ENCODE measurements at places on chromosomes 12 and 14.

DNA sequence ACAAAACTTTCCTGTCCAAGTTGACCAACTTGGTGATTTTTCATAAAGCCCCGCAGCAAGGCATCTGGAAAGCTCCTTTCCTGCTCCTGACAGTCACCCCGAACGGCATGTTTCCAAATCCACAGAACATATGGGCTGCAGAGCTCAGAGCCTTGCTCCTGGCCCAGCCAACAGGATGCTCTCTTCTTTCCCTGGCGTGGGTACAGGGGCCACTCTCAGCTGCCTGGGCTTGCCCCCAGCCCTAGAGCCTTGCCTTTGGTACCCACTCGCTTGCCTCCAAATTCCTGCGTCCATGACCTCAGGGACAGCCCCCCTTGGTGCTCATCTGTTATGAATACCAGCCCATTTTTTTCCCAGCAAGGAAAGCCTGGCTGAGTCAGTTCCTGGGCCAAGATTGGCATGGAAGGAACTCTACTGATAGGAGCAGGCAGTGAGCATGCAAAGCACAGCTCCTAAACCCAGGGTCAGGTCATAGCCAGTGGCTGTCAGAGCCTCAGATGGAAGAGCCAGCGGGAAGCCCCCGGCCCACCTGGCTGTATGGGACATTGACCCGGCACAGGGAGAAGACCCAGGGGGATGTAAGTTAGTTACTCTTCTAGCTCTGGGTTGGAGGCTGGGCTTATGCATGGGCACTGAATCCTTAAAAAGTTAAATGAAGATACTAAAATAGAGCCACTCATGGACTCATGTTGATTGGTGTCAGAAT lies 105.3 kb upstream of the RTL1 start:
- DNase-seq: no peak

- DNase-seq: no peak
These were observed 7.6 kb upstream of the CCDC184 start for GRCh38 chr12:48175613-48176416.

DNA sequence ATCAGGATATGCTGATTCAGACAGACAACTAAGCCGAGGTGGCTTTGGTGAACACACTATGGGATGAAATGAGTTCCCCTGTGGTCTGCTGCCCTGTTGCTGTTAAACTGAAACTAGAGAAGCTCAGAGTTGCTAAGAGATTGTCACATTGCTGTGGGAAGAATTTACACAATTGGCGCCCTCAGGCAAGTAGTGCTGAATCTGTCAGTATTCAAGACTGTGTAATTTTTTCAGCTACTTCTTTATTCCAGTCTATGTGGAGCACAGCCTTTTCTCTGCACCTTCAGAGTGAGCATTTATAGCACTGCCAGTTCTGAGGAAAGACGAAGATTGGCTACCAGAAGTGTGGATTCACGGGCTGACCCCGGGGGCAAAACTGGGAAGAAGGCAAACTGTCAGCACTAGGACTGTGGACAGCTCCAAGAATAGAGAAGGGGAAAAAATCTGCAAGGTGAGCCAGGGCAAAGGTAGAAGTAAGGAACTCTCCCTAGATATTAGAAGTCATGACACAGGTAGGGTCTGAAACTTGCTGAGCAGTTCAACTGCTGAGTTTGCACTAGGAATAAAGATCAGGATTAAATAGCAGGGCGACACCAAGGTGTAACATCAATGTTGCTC lies 218.8 kb upstream of the TMPO start:
- DNase-seq: no peak

GRCh38 chr14:89620436-89620835 lies 203.4 kb upstream of the FOXN3 start:
- no peak for DNase-seq

DNA sequence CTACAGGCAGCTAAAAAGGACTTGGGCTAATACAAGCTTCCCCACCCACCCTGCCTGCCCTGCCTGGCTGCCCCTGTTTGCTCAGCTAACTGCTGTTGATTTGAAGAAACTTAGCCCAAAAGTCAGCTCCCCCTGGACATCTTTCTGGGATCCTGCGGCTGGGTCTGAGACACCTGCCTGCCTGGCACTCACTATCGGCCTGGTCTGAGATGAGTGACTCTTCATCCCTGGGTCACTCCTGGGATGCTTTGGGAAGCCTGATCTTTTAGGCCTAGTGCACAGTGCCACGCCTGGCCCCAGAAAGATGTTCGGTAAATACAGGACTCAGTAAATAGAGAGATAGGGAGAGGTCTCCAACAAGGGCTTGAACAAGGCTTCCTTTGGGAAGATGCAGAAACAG lies 211.3 kb upstream of the DIO3 start:
- DNase-seq: no peak

- DNase-seq: peak; percentile 90
These were observed 117.4 kb downstream of the TGFB3 start for GRCh38 chr14:75864352-75864751.

- no peak for DNase-seq
These were observed 535 bp downstream of the BIN2 start for GRCh38 chr12:51323317-51323960.

GRCh38 chr12:62908674-62909073 lies 26.3 kb downstream of the PPM1H start:
- DNase-seq: no peak

DNA sequence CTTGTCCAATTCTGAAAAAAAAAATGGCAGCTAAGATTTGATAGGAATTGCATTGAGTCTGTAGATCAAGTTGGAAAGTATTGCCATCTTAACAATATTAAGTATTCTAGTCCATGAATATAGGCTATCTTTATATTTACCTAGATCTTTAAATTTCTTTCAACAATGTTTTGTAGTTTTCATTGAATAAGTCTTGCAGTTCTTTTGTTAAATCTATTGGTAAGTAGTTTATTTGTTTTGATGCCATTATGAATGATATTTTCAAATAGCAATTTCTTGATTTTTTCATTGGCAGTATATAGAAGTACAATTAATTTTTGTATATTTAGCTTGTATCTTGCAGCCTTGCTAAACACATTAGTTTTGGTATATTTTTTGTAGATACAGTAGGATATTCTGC lies 71.6 kb downstream of the SYNE2 start:
- no peak for DNase-seq

DNA sequence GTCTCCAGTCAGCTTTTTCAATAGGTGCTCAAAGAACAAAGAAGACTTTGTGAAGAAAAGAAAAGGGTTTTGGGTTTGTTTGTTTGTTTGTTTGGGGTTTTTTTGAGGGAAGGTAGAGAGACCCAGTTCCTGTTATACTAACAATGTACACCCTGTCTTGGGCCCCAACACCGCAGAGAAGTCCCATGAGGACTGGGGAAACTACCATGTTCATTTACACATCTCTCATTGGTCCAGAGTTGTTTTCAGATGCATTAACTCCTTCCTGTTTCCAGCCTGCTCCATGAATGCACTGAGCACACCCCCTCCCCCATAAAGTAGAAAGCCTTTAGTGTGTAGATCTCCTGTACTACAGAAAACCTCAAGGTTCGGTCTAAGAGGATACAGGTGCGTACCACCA lies 51.1 kb upstream of the SLC8A3 start:
- DNase-seq: no peak

DNA sequence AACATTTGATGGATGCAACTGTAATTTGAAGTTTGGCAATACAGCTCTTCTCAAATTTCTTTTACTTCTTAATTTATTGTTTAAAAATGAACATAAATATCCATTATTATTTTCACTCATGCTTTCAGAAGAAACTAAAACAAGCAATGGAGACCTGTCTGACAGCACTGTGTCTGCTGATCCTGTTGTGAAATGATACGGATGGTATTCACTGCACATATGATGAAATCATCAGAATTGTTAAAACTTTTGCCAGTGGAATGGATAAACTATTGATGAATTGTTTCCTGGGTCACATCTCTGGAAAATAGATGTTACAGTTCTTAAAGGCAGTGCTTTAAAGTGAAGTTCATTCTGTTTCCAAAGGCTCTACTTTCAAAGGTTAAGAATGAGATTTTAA lies 59.2 kb downstream of the WASHC4 start:
- no peak for DNase-seq

GRCh38 chr14:101939646-101940170 lies 24.7 kb upstream of the DYNC1H1 start:
- DNase-seq: no peak

- no peak for DNase-seq
These were observed 17.5 kb upstream of the SLCO1B3 start for GRCh38 chr12:20792971-20793370.

- no peak for DNase-seq
These were observed 12.1 kb downstream of the C14orf93 start for GRCh38 chr14:22997676-22998323.

DNA sequence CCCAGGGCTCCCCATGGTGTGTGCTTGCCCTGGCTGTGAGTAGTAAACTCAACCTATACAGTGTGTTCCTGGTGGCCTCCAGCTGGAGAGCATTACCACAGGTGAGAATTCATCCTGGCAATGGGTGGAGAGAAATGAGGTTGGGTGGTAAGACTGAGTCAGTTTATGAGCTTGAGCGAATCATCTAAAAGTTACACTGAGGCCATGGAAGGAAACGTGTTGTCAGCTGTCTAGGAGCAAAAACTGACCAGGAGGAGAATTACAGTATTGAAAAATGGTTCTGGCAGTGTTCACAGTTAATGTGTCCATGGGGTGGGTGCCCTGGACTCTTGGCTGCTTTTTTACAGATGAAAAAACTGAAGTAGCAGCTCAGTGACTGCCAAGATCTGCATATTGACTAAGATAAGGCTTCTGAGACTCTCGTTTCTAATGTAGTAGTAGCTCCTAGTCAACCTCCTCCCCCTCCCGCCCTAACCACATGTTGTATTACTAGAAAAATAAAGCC lies 202.0 kb upstream of the AMIGO2 start:
- no peak for DNase-seq

DNA sequence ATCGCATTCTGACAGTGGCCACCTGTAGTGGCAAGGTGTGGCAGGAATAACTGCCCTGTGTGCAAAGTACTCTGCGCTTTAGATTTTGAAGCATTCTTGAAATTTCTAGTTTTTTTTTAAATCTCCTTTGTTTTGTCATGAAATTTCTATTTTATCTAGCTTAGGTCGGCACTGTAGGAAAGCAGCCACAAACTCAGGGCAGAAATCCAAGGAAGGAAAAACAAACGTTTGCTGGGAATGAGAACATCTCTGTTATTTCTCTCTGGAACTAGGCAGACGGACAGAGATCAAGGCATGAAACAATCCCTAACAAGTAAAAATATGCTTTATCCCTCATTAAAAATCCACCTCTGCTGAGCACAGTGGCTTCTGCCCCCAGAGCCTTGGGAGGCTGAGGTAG lies 1.3 kb upstream of the NR2C1 start:
- DNase-seq: no peak

GRCh38 chr12:117395766-117396165 lies 34.3 kb upstream of the NOS1 start:
- no peak for DNase-seq

DNA sequence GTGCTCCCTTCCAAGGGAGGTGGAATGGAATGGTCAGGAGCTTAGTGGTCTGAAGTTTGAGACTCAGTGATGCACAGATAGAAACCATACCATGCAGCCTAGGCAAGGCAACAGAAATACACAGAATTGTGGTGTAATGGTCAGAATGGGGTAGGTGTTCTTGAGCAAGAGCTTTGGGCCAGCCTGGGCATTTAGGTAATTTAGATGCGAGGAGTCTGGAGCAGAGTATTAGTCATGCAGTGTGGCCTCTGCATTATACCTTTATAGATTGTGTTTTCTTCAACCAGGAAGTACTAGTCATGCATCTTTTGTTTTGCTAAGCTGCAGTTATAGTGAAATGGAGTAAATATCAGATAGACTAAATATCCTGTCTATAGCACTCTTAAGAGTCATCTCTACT lies 118.3 kb downstream of the DAAM1 start:
- DNase-seq: peak; percentile 53

GRCh38 chr12:107302649-107303341 lies 209.4 kb upstream of the CRY1 start:
- no peak for DNase-seq

DNA sequence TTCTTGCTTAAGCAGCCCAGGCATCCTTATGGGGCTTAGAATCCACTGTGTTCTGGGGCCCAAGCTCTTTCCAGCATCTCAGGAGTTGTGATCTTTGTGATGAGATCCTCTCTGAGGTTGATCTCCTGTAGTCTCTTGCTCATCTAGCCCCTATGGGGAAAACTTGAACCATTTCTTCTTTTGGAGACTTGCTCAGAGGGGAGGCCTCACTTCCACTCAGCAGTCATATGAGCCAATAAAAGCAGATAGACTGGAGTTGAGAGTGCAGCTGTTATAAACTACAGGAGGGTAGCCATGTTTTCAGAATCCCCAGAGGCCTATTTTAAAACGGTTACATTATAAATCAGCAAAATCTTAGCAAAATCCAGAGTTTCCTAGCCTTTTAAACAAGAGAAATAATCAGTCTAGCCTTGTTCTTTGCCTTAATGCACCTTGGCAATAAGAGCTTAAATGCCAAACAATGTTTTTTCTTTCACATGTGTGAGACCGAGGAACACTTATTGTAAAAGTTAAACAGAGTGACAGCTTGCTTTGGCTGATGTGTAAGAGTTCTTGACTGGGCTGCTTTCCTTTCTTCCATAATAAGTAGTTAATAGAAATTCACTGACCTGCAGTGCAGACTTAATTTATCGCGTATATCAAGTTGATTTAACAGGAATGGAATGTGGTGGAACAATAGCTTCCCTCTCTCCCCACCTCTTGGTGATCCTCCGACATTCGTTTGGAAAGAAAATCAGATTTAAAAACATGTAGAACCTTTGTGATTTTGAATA lies 168.3 kb downstream of the NEDD1 start:
- DNase-seq: no peak

DNA sequence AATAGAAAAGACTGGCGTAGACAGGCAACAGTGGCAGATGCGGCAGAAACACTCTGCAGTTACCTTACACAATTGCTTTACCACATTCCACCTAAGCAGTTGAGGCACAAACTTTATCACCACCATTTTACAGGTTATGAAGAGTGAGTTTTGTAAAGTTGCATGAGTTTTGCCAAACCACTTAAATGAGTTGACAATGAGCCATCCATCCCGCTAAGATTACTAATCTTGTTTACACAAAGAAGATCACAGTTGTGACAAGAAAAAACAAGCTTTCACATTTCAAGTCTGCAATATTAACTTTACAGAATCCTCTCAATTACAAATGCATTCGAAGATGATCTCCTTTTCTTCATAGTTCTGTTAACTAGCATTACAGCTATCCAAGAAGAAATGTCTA lies 1.8 kb downstream of the TMCC3 start:
- no peak for DNase-seq

GRCh38 chr12:101001669-101002068 lies 207.1 kb downstream of the ANO4 start:
- no peak for DNase-seq

- no peak for DNase-seq
These were observed 56.3 kb downstream of the ASCL1 start for GRCh38 chr12:103013741-103014300.

GRCh38 chr14:79256380-79256779 lies 954.9 kb downstream of the DIO2 start:
- no peak for DNase-seq

- DNase-seq: no peak
These were observed 143.6 kb downstream of the DUSP6 start for GRCh38 chr12:89208661-89209096.

- peak; percentile 60 for DNase-seq
These were observed 108.8 kb upstream of the ATF7IP start for GRCh38 chr12:14256555-14257169.

- peak; percentile 70 for DNase-seq
These were observed 18.5 kb upstream of the PCNX1 start for GRCh38 chr14:70888681-70889175.
